DMS 273 treated with DMSO at 0.1 percent for 48 hours (cell line): ENCODE measurements at places on chromosomes 7 and 10.

DNA sequence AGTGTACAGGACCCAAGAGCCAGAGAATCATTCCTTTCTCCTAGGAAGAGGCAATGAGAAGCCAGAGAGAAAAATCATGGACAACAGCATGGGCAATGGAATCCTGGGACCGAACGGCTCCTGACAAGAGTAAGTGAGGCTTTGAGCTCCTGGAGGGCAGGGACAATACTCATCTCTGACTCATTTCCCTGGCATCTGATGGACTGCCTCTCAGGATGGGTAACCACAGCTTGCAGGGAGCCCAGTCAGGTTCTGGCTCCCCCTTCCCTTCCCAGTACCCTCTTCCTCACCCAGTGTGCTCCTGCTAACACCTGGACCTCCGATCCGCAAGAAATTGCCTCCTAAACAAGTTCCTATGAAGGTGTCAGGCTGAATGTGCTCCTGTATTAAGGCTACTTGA is 51.2 kb upstream of the SORCS3 start:
- DNase-seq, result no peak

GRCh38 chr10:57694956-57695608 is 572.6 kb downstream of the IPMK start:
- no peak for DNase-seq

DNA sequence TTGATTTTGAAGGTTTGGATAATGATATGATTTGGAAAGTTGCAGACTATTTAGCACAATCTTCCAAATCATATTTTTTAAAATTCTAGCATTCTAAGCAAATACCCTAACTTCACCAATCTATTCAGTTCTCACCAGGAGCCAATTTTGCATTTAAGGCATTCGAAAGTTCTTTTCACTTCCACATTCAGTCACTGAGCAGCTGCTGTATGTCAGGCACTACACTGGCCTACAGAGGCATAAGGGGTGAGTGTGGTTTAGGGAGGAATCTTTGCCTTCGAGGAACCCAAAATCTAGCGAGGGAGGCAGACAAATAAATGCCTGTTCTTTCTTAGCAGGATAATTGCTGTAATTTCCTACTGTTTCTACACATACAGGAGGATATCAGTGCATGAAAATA is 10.7 kb upstream of the UCN3 start:
- no peak for DNase-seq

- no peak for DNase-seq
Observed at GRCh38 chr10:30284865-30285594, 64.0 kb downstream of the MTPAP start.

DNA sequence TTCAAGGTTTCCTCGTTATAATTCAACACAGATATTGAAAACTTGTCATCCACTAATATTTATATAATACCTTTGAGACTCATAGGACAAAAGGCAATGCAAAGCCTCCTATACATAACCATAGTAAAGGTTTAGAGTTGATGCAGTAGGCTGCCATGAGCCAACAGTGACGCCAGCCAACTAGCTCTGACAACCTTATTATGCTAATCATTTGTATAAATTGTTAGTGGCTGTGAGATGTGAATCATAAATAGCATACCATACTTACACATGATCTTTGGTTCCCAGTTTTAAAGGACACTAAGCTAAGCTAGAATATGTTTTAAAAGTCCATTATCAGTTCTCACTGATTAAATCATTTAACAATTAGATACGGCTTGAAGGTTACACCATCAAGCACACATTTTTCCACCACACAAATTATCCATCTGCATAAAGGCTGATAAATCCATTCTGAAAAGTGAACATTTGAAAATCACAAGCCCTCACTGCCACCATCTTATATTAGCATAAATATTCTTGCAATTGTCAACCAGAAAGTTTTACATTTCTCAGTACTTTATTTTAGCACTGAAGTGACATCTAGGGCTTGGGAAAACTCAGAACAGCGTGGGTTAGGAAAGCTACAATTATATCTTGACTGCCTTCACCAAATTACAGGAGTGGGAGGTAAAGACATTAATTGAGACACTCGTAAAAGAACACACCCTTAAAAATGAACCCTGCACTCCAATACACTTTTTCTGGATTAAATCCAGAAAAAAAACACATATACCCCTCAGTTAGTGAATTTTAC is 30.7 kb downstream of the COA1 start:
- no peak for DNase-seq

GRCh38 chr10:124864421-124865193 is 63.0 kb downstream of the ABRAXAS2 start:
- no peak for DNase-seq

GRCh38 chr10:75429159-75429827 is 2.1 kb upstream of the LRMDA start:
- no peak for DNase-seq

DNA sequence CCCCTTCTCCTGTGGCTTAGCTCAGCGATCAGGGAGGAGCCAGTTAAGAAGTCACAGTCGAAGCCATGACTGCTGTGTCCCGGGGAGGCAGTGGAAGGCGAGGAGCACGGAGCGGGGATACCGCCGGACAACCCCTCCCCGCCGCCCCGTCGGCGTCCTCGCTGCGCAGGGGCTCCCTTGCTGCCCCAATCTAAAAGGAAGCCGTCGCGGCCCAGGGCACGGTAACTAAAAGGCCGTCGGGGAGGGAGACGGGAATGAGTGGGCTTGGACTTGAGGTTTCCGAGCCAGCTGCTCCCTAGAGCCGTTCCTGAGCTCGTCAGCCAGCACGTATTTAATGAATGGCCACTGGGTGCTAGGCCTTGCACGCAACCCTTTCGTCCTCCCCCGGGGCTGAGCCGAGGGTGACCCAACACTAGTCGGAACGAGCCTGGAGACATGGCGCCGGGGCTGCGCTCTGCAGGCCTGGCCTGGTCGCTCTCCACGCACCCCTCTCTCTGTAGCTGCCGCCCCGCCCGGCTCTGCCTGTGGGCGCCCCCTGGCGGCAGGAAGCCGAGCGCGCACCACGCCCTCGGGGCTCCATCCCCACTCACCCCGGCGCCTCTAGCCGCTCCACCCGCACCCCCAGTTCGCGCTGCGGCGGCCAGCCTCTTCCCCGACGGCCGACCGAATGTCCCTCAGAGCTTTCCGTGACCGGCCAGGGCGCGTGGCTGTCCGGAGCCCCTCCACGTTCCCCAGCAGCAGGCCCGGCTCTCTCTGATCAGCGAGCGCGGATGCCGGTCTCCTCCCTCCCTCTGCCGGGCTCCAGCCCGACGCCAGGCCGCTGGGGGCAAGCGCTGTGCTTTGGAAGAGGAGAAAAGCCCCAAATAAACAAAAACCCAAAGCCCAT is 29.3 kb upstream of the KCNK18 start:
- DNase-seq, result no peak

DNA sequence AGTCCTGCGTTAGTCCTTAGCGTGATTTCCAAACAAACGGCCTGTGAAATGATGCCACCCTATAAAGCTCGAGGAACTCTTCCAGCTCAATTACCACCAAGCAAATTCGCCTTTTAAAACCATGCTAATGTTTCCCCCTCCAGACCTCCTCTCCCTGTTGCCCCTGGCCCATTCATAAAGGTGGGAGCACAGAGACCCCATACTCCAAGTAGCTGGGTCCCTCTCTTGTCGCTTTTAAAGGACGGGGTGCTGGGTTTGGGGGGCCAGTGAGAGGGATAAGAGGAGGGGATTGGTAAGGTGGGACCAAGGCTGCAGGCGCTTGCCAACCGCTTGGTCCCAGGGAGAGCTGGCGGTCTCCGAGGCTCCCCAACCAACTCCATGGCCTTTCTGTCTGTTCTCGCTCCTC is 1.2 kb downstream of the HMX2 start:
- no peak for DNase-seq

DNA sequence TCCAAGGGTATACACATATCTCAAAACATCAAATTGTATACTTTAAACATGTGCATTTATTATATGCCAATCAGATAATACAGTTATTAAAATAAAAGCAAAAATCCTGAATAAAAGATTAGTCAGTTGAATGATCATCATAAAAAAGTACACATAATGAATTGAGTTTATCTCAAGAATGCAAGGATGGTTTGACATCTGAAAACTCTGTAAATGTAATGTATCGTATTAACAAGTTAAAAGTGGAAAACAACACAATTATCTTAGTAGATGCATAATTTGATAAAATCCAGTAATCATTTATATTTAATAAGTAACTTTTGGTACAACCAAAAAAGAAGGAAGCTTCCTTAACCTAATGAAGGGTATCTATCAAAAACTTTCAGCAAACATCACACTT is 86.6 kb downstream of the COL28A1 start:
- DNase-seq, result no peak

GRCh38 chr7:144641389-144642044 is 194.3 kb downstream of the TPK1 start:
- DNase-seq, result no peak

GRCh38 chr10:96288151-96288621 is 16.0 kb upstream of the DNTT start:
- no peak for DNase-seq

DNA sequence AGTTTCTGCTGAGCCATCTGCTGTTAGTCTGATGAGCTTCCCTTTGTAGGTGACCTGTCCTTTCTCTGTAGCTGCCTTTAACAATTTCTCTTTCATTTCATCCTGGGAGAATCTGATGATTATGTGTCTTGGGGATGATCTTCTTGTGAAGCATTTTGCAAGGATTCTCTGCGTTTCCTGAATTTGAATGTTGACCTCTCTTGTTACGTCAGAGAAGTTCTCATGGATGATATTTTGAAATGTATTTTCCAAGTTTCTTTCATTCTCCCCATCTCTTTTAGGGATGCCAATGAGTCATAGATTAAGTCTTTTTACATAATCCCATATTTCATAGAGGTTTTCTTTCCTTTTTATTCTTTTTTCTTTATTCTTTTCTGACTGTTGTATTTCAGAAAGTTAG is 184.2 kb upstream of the BET1 start:
- no peak for DNase-seq

GRCh38 chr7:155581107-155581830 is 34.9 kb upstream of the CNPY1 start:
- DNase-seq, result no peak

DNA sequence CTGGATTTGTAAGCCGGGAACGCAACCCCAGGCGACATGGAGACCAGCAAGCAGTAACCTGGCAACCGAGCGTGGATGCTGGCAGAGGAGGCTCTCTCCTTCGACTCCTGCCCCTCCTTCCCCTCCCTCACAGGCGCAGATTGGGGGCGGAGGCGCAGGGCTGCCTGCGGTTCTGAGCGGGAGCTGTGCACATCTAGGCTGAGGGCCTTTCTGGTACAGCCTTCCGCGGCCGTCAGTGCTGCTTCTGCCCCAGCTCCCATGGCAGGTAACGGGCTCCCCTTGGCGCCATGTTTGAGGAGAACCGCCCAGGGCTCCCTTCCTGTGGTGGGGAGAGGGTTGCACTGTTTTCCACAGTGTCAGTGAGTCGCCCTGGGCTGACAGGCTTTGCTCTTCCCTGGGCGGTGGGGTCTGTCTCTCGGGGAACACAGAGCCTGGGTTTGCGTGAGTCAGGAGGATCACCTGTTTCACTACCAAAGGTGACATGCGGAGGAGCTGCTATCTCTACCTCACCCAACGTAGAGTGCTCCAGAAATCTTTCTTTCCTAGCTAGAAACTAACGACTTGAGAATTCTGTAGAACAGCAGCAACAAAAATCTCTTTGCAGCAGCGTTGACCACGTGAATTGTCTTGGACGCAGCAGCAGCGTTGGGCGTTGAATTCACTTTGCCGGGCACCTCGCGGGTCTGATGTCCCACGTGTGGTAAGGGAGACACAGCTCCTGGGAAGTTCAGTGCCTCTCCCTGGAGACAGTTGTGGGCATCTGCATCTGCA is 154.8 kb upstream of the COBL start:
- no peak for DNase-seq

DNA sequence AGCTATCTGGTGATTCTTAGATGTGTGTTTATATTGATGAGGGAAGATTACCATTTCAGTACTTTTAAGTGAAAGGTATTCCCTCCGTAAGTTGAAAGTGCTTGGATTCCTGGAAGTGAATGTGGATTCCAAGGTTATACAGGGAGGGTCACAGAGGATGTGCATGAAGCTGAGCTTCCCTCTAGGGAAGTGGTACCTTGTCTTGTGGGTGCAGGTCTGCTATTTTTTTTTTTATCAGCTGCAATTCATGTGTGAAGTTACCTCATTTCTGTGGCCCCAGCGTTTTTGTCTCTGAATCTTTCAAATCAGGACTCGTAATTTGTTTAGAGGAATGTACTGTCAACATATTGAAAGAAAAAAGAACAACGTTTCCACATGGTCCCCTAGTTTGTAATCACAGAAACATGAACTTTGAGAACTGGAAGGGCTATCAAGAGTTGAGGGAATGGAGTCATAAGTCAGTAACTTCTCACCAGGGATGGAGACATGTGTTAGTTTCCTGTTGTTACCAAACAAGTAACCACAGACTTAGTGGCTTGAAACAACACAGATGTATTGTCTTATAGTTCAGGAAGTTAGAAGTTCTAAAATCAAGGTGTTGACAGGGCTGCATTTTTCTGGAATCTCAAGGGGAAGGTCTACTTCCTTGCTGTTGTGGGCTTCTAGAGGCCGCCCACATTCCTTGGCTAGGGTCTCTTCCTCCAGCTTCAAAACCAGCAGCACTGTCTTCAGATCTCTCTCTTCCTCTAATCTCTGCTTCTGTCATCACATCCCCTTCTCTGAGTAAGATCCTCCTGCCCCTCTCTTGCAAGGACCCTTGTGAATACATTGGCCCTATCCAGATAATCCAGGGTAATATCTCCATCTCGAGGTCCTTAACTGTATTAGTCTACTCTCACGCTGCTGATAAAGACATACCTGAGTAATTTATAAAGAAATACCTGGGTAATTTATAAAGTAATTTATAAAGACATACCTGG is 64.4 kb downstream of the RAB18 start:
- DNase-seq, result no peak

DNA sequence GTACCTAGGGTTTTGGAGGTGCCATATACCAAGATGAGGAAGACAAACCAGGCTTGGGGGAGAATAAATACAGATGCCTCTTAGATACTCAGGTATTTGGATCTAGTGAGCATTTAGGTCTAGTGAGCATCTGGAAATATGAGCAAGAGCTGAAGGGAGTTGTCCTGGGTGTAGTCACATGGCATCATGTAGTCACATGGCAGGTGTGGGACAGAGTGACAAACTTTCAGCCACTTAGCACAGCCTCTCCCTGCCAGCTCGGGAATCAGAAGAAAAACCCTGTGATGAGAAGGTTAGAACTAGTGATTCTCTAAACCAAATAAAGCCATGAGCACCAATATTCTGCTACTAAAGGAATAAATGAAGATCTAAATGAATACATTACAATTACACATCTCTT is 24.3 kb downstream of the RGR start:
- no peak for DNase-seq

- DNase-seq, result no peak
Observed at GRCh38 chr10:97596101-97597082, 6.9 kb downstream of the C10orf62 start.

- no peak for DNase-seq
Observed at GRCh38 chr7:1537535-1538412, 7.3 kb downstream of the MAFK start.

- DNase-seq, result no peak
Observed at GRCh38 chr10:108439397-108439796, 1274.9 kb upstream of the SORCS1 start.

GRCh38 chr10:103198648-103199047 is 5.6 kb upstream of the NT5C2 start:
- DNase-seq, result no peak
